ENCODE measurements at places on chromosomes 3 and 15.
A peak's percentile ranks its signal among the peaks of the same experiment; 100 is the strongest.

DNA sequence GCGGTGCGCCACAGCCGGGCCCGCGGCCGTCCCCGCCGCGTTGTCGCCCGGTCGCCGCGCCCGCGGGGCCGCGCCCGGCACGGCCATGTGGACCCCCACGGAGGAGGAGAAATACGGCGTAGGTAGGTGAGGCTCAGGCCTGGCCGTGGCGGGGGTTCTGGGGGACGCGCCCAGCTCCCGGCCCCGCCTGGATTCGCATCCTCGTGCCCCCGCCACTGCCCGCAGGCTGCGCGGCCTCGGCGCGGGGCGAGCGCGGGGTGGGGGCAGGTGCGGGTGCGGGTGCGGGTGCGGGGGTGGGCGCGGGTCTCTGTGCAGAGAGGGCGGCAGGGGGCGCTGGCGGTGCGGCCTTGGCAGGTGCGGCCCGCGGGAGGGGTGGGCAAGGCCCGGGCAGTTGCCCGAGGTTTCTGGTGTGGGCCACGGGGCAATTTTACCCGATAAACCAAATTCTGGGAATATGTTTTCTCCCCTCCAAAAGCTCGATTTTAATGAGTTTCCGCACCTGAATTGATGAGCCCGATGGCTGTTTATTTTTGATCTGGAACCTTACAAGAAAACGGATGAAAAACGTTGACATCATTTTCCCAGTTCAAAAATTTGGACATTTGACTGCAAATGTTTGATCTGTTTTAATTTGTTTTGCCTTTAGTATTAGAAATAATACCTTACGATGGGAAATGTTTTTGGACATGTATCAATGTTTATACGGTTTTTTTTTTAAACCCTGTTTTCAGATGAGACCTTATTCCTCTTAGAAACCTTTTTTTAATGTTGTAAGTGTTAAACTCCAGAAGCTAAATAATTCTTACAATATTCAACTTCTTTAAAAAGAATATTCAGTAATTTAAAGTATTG, 678 bp downstream of the DOCK3 start:
- no peak for DNase-seq

GRCh38 chr3:129310111-129311011, 31.7 kb downstream of the HMCES start:
- no peak for DNase-seq

DNA sequence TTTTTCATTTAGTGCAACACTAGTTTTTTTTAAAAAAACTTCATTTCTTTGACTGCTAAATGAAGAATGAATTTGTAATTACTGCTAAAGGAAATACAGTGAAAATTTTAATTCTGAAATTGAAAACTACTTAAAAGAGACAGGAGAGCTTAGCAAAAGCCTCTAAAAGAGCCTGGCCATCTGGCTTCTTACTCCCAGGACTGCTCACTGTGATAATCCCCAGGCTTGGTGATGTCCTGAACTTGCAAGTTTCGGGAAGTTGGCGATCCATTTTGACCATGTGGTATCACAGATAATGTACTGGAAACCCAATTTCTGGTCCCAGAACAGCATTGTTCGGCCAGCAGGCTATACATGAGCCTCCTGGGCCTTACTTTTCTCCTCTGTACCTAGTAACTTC, 292.1 kb downstream of the FGF12 start:
- DNase-seq: no peak

DNA sequence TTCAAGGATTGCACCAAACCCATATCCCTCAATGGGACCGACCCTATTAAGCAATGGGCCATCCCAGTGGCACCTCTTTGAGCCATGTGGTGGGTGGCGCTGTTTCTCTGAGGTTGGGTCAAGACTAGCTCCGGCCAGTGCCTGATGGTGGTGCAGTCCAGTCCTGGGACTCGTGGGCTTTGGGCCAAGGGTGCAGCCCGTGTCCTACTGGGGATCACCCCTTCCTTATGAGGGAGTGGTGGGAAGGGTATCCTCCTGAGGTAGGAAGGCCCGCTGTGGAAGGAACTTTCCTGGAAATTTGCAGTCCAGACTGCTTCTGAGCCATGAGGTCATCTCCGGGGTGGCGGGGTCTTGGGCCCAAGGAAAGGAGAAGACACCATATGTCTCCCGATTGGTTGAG, 231.6 kb downstream of the SNRPN start:
- no peak for DNase-seq

DNA sequence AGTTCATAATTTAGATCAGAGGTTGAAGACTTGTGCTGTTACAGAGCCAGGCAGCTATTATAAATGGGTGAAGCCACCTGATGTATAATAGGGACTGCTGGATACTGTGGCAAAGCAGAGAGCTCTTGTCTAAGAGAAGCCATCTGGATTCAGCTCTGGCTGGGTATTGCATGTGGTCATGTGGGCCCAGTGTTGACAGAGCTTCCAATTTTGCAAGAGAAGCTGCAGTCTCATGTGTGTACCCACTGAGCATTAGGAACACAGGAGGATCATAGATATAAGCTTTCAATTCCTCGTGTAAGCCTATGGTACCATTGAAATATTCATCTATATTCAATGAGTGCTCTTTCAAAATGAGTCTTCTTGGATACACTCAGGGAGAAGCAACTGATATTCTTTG, 303.9 kb upstream of the SLCO3A1 start:
- no peak for DNase-seq

- peak; percentile 15 for DNase-seq
Measured at GRCh38 chr3:112293368-112294321, at the start of gene SLC9C1. TSS of gene SLC9C1 (minus strand) at chr3:112294216. CDS start at chr3:112286791, 7,425 bp downstream.

- DNase-seq: peak; percentile 66
Measured at GRCh38 chr15:99016680-99017321, 9.2 kb upstream of the PGPEP1L start.

DNA sequence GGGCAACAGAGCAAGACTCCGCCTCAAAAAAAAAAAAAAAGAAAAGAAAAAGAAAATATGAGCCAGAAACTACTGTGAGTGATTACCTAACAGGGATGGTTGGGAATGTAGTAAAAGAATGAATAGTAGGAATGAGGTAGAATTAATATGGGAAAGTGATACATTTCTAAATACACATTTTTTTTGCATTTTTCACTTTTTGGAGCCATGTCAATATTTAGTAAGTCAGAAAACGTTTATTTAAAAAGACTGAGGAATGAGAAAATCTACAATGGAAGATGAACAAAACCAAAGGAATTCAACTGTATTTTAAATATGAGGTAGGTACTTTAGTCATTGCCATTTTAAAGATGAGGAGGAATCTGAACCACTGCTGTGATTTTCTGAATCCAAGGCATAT, 817.2 kb upstream of the CADM2 start:
- DNase-seq: no peak

GRCh38 chr3:157594413-157594812, 91.2 kb upstream of the VEPH1 start:
- no peak for DNase-seq

DNA sequence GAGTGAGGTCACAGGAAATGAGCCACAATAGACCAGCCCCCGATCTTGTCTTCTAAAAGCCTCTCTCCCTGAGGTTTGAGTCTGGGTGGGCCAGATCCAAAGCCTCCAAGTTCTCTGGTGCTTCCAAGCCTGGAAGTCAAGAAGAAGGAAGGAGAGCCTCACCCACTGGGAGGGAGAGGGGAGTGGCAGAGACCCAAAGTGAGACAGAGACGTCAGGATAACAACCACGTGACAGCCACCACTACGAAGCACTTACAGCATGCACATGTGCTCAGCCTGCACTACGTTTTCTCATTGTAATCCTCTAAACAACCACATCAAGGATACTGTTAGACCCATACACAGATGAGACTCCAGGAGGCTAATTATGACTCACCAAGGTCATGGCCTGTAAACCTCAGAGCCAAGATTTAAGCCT, 197.3 kb upstream of the LINGO1 start:
- no peak for DNase-seq

- DNase-seq: no peak
Measured at GRCh38 chr3:107753494-107753893, 230.7 kb downstream of the BBX start.
